ENCODE measurements at places on chromosomes 7 and 10. TPM values are rescaled to one million over a fixed set of nuclear protein-coding genes. Genes with fewer than 3 reads are reported as not detected.

DNA sequence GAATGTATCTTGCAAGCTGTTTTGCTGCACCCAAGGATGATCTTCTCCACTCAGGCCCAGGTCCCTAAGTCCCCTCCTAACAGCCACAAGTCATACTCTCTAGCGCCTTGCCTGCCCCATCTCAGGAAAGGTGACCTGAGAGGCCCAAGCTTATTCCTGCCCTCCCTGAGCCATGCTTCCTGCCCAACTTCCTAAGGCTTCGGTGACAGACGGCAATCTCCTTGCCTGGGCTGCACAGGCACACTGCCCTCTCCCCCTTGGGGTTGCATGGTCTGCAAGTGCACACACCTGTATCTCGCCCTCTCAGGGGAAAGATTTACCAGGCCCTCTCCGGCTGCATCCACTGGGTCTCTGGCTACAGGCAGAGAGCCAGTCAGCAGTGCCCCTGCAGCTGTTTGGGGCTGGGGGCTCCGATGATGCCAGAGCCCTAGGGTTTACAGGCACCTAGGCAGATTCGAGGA is 771 bp upstream of the ADIRF start:
- H3K36me3 ChIP-seq = no peaks in the 10 kb centered on the region
- no peak overlapping the region for H3K4me3 ChIP-seq
- peaks cover 63% of the 10 kb centered on the region for H3K4me1 ChIP-seq
- DNase-seq = no peak
- H3K27ac ChIP-seq = no peak overlapping the region
- no peaks in the 10 kb centered on the region for H3K27me3 ChIP-seq

DNA sequence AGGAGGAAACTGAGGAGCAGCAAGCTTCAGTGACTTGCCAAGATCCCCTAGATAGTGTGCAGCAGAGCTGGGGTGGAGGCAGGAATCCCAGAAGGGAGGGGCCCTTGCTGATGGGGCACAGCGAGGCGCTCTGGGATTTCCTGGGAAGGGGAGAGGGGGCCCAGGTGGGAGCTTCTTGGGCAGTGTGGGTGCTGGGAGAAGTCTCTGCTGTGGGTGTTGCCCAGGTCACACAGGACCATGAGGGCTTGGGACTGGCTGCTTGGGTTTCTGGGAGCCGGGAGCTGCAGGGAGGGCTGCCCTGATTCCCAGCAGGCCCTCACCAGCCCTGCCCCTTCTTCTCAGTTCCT is 55.2 kb downstream of the TSPAN15 start:
- H3K36me3 ChIP-seq = no peaks in the 10 kb centered on the region
- DNase-seq = peak; percentile 66
- peaks cover 11% of the 10 kb centered on the region for H3K4me1 ChIP-seq
- peak overlapping the region; percentile 51 for H3K27ac ChIP-seq
- H3K27me3 ChIP-seq = no peaks in the 10 kb centered on the region

DNA sequence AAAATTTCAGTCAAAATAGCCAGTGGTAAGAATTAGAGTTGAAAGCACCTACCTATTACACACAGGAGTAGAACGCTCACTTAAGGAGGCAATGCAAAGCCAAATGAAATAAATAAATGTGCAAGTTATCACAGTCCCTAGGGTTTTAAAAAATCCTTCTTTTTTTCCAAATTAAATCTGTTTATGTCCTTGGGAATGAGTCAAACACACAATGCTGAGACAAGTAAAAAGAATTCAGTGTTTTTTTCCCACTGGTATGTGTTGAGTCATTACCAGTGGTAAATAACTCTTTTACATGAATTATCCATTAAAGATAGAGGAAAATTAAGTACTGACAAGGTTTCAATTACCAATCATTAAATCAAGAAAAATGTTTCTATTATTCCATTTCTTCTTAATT is 438.6 kb downstream of the TNS3 start:
- peaks cover 3% of the 10 kb centered on the region for H3K4me1 ChIP-seq
- DNase-seq = no peak
- H3K4me3 ChIP-seq = no peak overlapping the region
- H3K36me3 ChIP-seq = no peaks in the 10 kb centered on the region

DNA sequence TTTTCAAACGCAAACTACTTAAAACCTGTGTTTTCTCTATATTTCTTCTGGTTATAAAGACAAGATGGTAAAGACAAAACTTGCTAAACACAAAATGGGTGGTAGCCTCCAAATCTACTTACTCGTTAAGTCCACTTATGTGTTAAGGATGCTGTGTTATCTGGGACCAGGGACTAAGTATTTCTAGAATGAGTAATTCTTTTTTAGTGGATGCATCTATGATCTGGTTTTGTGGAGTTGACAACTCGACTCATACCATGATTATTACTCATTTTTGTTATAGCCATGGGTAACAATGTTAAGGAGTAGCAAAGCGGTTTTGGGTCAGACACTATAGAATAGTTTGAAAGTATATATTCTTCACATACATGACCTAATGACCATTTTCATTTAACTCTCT is 239.5 kb upstream of the FOXP2 start:
- H3K36me3 ChIP-seq = no peaks in the 10 kb centered on the region
- H3K4me1 ChIP-seq = no peaks in the 10 kb centered on the region
- H3K27ac ChIP-seq = no peak overlapping the region
- no peak for DNase-seq
- H3K27me3 ChIP-seq = no peaks in the 10 kb centered on the region
- no peak overlapping the region for H3K4me3 ChIP-seq

DNA sequence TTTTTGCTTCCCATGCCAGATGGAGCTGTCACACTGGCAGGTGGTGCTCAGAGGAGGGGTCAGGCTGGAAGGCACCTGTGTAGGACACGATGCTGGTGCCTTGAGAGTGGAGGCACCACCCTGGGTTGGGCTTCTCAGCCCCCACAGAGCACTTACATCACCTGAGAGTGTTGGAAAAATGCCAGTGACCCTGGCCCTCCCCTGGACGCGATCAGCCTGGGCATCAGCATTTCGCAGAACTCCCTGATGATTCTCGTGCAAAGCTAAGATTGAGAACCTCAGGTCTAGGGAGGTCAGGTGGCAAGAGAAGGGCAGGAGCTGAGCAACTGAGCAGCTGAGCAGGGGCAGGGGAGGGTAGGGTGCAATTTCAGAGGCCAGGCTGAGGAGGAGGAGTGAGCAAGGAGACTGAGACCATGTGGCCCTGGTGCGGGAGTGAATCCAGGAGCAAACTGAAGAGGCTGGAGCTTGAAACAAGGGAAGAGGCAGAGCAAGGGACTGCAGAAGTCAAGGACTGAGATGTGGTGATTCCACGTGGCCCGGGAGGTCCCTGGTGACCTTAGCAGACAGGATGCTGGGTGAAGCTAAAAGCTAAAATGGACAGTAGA is 24.7 kb upstream of the GRID1 start:
- no peak overlapping the region for H3K4me3 ChIP-seq
- no peak overlapping the region for H3K27ac ChIP-seq
- H3K36me3 ChIP-seq = no peaks in the 10 kb centered on the region
- no peaks in the 10 kb centered on the region for H3K27me3 ChIP-seq

- no peak overlapping the region for H3K4me3 ChIP-seq
- no peak overlapping the region for H3K27ac ChIP-seq
- no peaks in the 10 kb centered on the region for H3K27me3 ChIP-seq
- DNase-seq = no peak
- H3K4me1 ChIP-seq = no peaks in the 10 kb centered on the region
These were observed 59.7 kb upstream of the CDK14 start for GRCh38 chr7:90536449-90536848.

DNA sequence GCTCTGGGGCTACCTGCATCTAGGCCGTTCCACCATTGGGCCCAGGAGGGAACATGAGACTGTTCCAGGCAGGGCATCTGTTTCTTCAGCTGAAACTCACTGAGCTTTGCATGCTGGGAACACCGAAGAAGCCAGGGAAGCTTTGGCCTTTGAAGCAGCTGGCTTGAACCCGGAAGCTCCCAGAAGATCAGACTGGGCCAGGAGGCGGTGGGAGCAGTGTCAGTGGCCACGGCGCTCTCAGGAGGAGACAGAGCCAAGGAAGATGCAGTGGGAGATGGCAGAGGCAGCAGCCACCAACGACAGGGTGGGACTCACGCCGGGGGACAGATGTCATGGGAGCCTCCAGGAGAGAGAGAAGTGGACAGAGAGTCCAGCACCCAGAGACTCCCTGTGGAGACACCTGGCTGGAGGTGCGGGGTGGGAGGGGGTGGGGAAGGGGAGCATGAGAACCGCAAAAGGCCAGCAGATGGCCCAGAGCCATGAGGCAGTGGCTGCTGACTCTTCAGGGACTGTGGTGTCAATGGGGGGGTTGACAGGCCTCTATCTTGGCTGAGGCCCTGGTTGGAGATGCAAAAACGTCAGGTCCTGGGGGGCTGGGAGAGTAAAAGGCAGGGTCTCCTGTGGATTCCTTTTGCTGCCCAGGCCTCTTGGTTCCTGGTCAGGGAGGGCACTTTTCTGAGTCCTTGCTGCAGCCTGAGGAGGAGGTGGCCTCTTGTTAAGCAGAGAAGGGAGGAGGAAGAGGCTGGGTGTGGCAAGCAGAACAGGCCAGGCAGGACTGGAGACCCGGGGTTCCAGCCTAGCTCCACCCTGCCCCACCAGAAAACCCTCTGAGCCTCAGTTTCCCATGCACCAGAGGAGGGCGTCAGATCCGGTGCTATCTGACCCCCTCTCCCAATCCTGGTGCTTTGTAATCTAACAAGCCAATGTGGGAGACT is 6.3 kb upstream of the AQP1 start:
- H3K27ac ChIP-seq = no peak overlapping the region
- no peaks in the 10 kb centered on the region for H3K36me3 ChIP-seq
- H3K4me3 ChIP-seq = no peak overlapping the region
- H3K4me1 ChIP-seq = no peaks in the 10 kb centered on the region
- no peaks in the 10 kb centered on the region for H3K27me3 ChIP-seq

- H3K4me1 ChIP-seq = no peaks in the 10 kb centered on the region
- no peaks in the 10 kb centered on the region for H3K36me3 ChIP-seq
- H3K4me3 ChIP-seq = no peak overlapping the region
- no peak overlapping the region for H3K27ac ChIP-seq
These were observed 185.8 kb downstream of the SNX10 start for GRCh38 chr7:26477381-26477990.

DNA sequence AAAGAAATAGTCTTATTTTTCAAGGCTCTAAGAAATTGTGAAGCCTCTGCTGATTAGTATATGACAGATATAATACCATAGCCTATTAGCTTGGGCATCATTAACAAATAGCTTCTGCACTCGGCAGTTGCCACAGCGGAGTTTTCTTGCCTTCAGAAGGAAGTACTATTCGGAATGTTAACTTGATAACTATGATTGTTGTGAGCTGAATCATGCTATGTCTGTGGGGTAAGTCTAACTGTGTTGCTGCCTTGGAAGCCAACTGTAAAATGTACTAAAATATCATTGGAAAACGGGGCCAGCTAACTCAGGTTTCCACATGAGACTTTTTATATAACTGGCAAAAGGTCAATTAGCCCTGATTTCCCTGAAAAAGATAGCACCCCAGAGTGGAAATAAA is 93.2 kb downstream of the TWIST1 start:
- H3K27me3 ChIP-seq = no peaks in the 10 kb centered on the region
- no peak for DNase-seq
- no peaks in the 10 kb centered on the region for H3K4me1 ChIP-seq
- H3K36me3 ChIP-seq = no peaks in the 10 kb centered on the region
- no peak overlapping the region for H3K4me3 ChIP-seq
- H3K27ac ChIP-seq = no peak overlapping the region

GRCh38 chr10:104273286-104273685 is 4.3 kb downstream of the GSTO2 start:
- peaks cover 19% of the 10 kb centered on the region for H3K4me1 ChIP-seq
- H3K36me3 ChIP-seq = no peaks in the 10 kb centered on the region
- H3K27me3 ChIP-seq = peaks cover 9% of the 10 kb centered on the region
- no peak overlapping the region for H3K27ac ChIP-seq

GRCh38 chr10:108789919-108790318 is 1133.4 kb downstream of the XPNPEP1 start:
- no peaks in the 10 kb centered on the region for H3K36me3 ChIP-seq
- H3K27ac ChIP-seq = no peak overlapping the region
- no peaks in the 10 kb centered on the region for H3K27me3 ChIP-seq
- DNase-seq = no peak
- H3K4me1 ChIP-seq = no peaks in the 10 kb centered on the region

GPR146 gene
- 18.9 TPM for total RNA-seq

LDB1 gene
- 71.1 TPM for total RNA-seq

RAPGEF5 gene
- total RNA-seq = 247 TPM

OPN4 gene
- not detected for total RNA-seq
